ENCODE measurements at places on chromosomes 6 and 20. TPM values are rescaled to one million over a fixed set of nuclear protein-coding genes. Genes with fewer than 3 reads are reported as not detected.

Gene B3GALT4
- 14.3 TPM for total RNA-seq

Gene BACH2
- 22.2 TPM for total RNA-seq

Gene SAMD3
- 1.2 TPM for total RNA-seq

Gene SPEF1
- not detected for total RNA-seq

Gene TGM3
- total RNA-seq = not detected

Gene C6orf141
- 1.6 TPM for total RNA-seq

DNA sequence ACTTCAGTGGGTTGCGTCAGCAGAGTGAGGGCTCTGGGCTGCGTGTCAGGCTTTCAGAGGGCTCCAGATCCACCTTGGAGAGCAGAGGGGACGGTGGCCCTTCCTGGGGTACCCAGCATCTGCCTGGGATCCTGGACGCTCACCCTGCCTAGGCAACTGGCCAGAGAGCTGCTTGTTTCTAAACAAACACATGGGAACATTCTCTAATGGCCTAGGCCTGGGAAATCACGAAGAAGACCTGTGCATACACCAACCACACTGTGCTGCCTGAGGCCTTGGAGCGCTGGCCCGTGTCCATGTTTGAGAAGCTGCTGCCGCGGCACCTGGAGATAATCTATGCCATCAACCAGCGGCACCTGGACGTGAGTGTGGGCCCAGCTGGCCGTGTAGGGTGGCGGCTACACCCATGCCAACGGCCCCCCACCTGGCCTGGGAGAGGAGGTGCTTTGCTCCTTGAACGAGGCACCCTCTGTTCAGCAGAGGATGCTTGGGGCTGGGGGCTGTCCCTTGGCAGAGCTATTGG lies 32.2 kb downstream of the PYGB start:
- DNase-seq = peak; percentile 34

DNA sequence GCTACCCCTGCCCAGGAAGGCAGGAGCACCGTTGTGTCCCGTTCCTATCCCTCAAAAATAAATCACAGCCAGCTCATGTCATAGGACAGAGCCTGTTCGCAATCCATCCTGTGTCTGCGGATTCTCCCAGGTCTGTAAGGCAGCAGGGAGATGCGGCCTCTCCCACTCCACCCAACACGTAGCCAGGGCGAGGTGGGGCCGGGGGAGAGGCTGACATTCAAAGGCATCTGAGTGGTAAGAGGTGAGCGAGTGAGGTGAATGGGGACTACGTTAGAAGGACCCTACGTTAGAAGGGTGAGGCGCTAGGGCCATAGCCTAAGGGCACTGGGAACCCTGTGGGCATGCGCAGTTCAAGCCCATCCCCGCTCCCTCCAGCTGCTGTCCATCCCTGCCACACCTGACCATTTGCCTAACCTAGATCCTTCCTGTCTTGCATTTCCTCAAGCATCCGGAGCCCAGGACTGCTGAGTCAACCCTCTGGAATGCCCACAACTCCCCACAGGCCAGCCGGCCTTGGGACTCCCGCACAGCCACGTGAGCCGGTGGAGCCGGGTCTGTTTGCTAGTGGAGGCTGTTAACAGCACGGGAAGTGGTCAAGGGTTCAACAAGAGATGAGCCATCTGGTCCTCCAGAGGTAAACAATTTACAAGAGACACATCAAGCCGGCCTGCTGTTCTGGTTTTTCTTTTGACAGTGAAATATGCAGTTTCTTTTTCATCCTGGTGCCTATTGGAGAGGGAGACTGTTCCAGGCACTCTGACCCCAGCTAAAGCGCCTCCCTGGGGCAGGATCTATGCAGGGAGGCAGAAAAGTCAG lies 45.9 kb downstream of the RIPOR3 start:
- peak; percentile 90 for DNase-seq

GRCh38 chr20:58700121-58700821 lies 7.7 kb downstream of the NPEPL1 start:
- peak; percentile 68 for DNase-seq

DNA sequence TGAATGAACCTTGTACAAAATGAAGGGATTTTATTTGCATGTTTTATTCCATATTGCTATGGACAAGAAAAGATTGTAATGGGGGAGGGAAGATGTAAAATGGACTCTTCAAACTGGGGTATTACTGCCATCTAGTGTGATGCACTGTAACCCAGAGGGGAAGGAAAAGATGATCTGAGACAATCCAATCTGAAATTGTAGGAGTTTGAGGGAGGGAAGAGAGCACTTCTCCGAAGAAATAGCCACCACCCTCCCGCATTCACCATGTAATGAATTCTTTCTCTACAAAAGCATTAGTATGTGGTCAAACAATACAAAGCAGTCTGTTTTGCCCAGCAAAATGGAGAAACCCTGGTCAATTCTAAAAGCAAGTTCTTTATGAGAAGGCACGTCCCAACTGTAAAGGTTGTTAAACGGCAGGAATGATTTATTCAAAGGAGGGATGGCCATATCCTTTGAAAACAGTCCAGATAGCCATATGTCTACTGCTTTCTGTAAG lies 679.5 kb upstream of the NRSN1 start:
- no peak for DNase-seq

- DNase-seq = no peak
These were observed 93.5 kb upstream of the LOC128125822 start for GRCh38 chr6:63478734-63479133.

DNA sequence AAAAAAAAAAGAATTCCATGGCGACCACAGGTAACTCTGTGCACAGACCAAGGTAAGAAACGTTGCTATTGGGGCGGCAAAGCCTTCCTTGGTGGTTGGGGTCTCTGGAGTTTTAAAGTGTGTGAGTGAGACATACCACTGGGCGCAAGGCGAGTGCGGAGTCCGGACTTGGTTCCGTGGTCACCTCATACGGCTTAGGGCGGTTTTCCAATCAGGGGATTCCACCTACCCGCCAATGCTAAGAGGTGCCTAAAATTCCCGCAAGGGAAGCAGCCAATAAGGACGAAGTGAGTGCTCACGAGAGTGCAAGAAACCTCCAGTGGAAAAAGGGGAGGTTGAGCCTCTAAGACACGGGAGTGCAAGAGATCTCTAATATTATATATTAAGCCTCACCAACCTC lies 68.6 kb upstream of the PRSS16 start:
- no peak for DNase-seq

GRCh38 chr6:34953061-34954025 lies 64.3 kb downstream of the ANKS1A start:
- DNase-seq = no peak

- DNase-seq = no peak
These were observed 531.0 kb downstream of the EPHA7 start for GRCh38 chr6:92888316-92888715.

DNA sequence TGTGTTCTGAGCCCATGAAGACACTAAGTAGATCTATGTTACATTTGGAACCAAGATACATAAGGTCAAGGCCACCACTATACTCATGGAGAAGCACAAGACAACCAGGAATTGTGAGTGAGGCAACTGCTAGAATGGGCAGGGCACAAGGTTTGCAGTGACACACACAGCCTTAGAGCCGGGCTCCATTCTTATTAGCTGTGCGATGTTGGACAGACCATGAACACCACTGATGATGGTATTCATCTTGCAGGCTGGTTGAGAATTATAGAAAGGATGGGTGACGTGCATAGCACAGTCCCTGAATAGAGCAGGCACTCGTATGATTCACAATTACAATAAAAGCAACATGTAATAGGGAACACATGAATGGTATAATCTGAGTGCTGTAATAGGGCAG lies 172.4 kb downstream of the GJA10 start:
- no peak for DNase-seq

- no peak for DNase-seq
These were observed 131.9 kb downstream of the SLC24A3 start for GRCh38 chr20:19344341-19344740.

DNA sequence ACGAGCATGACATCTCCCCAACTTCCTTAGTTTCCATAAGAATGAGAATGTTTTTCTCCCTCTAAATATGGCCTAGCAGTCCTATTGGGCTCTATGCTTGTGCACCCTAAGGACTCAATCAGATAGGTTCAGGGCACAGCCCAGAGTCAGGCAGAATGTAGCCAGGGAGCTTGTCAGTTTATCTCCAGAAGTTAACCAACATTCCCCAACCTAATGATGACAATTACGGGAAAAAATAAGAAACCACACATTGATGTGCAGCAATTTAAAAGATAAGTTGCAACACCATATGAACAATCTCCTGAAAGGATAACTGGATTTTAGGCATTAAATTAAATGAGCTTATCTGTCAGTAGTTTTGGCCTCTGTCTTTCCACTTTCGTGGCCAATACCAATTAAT lies 71.1 kb downstream of the HDDC2 start:
- no peak for DNase-seq

GRCh38 chr20:45780159-45780558 lies 11.5 kb downstream of the WFDC3 start:
- DNase-seq = no peak

DNA sequence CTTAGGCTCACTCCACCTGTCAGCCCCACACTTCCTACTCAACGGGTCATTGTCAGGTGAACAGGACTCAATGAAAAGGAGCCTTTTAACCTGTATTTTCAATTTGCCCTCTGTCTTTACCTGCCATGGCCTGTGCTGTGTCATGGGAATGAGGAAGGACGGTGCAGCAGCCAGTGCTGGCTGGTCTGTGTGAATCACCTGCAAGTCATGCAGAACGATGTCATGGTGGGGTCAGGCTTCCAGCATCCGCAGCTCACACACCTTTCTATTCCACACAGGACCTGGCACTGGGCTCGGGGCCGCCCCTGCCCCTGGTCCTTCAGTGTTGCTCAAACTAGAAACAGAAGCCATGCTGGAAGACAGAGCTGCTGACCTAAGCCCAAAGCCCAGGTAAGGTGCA lies 188.7 kb upstream of the GMDS start:
- DNase-seq = no peak

DNA sequence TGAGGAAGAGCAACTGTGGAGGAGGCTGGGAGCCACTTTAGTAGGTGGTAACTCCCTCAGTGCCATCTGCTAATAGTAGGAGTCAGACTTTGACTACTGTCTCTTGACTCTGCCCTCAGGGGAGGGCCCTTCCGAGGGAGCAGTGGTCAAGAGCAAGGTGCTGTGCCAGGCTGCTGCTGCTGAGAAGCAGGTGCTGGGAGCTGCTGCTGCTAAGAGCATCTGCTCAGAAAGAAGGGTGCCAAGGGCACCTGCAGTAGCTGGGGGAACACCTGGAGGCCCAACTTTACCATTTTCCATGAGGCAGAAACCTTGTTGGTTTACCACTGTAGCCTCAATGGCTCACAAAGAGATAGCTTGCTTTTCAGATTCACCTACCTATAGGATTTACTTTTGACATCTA lies 18.5 kb downstream of the GGTLC1 start:
- no peak for DNase-seq

DNA sequence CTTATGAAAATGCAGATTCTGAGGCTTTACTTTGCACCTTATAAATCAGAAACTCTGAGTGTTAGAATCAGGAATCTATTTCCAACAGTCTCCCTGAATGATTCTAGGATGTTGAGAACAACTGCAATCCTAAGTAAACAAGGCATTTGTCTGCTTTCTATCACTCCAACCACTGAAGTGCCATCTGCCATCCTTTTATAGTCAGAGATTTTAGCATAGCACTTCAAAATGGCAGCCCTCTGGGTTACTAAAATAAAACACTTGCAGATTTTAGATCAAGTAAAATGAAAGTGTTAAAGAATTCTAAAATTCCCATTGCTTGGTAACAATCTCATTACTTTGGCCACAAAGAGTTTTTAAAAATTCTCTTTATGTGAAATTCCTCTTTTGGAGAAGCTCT lies 258.9 kb downstream of the CD109 start:
- no peak for DNase-seq

DNA sequence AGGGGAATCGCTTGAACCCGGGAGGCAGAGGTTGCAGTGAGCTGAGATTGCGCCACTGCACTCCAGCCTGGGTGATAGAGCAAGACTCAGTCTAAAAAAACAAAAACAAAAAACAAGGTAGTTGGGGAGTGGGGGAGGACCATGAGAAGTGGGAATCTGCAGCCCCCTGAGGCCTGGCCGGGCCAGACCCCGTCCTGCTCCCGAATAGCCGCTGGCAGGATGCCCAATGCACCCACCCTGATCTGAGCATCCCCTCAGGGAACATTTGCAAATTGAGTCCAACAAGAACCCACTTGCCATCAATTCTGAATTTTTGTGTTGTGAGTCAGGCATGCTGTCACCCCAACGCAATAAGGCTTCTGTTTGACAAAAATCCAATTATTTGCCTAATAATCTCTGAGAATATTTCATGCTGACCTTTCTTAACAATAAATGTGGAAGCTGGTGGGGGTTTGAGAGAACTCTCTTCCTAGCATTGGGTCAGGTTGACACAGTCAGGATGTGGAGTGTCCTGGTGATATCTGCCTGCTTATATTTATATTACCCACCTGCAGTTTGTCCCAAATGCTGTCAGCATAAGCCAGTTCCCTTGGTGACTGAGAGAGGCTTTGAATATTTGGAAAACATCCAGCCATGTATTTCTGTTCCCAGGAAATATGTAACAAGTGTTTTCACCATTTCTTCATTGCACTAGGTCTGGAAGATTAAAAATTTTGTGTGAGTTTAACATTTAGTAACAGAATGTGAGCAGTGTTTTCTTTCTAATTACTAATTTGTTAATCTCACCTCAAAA lies 28.4 kb upstream of the FRMD1 start:
- DNase-seq = peak; percentile 71

GRCh38 chr6:169291646-169292337 lies 38.1 kb upstream of the THBS2 start:
- DNase-seq = no peak

- DNase-seq = no peak
These were observed 34.4 kb downstream of the EDN3 start for GRCh38 chr20:59334651-59335300.

DNA sequence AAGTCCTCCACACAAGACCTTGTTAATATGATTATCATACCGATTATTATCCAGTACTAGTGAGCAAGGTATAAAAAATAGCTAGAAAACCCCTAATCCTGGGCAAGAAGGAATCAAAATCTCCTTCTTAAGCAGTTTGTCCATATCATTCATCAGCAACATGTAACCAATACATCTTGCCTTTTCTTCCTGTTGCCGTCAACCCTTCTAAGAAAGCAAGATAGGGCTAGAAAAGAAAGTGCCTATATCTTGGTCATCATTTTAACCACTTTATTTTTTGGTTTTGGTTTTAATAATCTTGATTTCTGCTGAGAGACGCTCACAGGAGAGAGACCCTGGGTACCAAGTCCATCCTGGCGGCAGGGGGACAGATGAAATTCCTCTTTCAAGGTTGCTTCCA lies 27.2 kb upstream of the PREX1 start:
- DNase-seq = no peak

DNA sequence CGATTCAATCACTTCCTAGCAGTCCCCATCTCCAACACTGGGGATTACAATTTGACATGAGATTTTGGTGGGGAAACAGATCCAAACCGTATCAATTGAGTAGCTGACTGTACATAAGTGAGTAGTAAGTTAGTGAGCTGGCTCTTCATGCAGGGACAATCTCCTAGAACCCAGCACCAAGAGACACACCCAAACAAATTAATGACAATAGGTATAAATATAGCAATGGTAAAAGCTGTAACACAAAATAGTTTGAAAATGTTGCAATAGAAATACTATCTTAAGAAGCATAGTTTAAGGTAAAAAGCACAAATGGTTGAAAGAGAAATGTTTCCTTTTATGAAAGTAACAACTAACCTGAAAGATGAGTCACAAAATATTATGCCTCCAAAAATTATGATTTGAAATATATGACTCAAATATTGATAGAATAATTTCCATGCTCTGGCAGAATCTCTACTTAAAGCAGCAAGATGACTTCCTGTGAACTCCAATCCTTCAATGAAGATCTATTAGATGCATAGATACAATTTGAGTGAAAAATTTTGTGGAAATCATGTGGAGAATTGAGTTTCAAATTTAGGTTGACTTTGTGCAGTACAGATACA lies 5.4 kb upstream of the SIRPB1 start:
- no peak for DNase-seq

All from aorta (tissue), 5 donors.